Epithelial cell of prostate (primary cell): ENCODE measurements at places on chromosomes 4 and X.

- no peak for DNase-seq
Observed at GRCh38 chr4:17367201-17367600, 144.7 kb downstream of the QDPR start.

- no peak for DNase-seq
Observed at GRCh38 chrX:112053169-112053568, 29.4 kb downstream of the TRPC5 start.

DNA sequence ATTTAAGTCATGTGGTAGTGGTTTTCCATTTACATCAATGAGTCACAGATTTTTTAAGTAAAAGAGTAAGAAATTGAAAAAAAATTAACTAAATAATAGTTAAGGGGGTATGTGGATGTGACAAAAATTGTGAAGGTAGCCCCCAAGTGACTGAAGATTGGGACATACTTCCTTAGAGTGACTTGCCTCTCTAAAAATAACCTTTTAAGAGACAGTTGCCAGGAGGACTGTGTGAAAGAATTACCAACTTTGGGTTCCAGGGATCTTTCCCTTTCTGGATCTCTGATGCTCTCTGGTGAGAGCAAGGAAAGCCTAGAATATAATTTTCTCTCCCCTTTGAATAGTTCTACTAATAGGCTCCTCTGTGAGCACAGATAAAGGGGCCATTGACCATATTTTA, 42.7 kb downstream of the NHSL2 start:
- no peak for DNase-seq

DNA sequence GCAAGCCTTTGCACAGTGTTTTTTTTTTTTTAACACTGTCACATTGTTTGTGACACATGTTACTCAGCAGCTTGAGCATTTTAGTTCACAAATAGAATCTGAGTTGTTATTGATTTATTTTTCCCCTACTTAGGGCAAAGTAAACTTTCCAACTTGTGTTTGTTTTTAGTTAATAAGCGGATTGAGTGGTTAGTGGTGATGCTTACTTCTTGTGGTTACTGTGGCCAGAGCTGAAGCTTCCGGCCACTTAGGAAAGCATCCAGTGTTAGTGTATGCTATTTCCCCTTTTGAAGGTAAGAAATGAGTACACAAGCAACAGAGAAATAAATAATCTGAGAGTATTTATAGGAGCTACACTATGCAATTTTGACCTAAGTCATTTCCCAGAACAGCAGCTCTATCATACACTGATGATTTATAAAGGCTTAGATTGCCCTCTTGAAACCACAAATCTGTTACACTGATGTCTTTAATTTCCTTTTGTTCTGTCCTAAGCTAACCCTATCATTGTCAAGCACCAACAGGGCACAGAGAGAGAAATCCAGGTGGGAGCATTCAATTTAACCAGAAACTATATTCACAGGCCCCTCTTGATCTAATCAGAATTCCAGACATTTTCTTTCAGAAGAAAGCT, 2464.6 kb downstream of the PCDH7 start:
- DNase-seq, result no peak

GRCh38 chr4:85979276-85979675, 380.6 kb downstream of the MAPK10 start:
- DNase-seq, result no peak

DNA sequence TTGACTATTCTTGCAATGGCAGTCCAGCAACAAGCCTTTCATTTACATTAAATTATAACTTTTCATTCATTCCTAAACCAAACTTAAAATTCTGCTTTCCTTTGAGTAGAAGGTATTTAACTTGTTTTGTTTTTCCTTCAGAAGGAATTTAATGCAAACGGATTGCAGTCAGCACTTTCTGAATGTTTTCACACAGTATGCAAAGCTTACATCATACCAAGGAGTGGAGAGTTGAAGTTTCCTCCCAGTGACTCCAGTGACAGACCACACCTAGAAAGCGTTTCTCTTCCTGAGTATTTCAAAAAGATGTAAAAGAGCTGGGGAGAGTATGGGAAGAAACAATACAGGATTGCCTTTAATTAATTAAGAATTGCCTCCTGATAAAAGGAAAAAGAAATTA, 8.1 kb downstream of the EPGN start:
- no peak for DNase-seq

GRCh38 chrX:113950081-113950678, 633.7 kb upstream of the HTR2C start:
- no peak for DNase-seq

- DNase-seq, result no peak
Observed at GRCh38 chr4:1833307-1834046, 22.5 kb downstream of the LETM1 start.

DNA sequence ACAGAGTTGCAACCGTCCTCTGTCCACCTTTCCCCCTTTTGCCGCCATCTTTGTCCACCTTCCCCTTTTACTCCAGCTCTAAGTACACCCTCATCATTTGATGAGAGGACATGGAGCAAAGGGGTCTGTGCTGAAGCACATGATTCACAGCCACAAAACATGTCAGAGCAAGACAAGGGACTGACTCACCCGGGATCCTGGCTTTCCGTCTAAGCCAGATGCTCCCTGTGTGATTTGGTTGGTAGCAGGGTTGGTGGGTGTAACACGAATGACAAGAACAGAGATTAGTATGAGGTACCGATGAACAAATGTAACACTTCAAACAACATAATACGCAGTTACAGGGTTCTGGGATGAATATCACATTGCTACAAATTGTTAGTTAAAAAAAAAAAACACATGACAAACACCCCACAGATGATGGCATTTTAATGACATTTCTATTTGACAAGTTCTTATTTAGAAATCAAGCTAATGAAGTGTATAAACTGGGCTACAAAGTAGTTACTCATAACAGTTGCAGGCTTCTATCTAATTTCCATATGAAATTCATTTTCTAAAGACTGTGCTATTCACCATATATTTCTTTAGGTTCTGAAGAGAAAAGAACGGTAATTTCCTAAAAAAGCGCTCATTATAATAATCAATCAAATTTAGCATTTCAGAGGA, 71.4 kb upstream of the ETNPPL start:
- peak; percentile 65 for DNase-seq

GRCh38 chr4:20464381-20464780, 212.7 kb downstream of the SLIT2 start:
- peak; percentile 43 for DNase-seq

GRCh38 chr4:10639664-10640063, 44.9 kb downstream of the CLNK start:
- no peak for DNase-seq

DNA sequence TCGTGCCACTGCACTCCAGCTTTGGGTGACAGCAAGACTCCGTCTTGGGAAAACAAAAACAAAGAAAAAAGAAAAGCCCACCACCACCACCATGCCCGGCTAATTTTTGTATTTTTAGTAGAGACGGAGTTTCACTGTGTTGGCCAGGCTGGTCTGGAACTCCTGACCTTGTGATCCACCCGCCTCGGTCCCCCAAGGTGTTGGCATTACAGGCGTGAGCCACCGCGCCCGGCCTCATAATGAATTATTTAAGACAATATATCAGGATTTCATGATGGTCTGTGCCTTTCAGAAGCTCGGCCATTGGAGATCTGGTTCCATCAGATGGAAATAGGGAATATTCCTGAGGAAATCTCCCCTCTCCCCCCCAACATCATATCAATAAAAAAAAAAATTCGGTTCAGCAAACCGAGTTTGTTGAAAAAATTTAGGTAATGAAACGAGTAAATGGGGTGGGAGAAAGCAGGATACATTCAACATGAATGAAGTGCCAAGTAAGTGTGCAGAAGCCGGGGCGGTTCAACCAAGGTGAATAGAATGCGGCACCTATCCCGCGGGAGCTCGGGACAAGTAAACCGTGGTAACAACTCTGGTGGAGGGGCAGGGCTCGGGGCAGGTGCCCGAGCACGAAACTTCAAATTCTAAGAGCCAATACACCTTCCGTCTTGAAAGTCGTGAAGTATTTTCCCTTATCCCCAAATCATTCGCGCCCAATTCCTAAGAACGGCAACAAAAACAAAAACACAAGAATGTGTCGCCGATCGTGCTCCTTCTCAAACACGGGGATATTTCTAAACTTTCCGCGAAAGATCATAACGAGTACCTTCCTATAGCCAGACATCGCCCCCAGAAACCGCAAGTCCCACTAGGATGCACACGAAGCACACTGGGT, 773 bp upstream of the TXLNG start:
- DNase-seq, result no peak

GRCh38 chrX:130994671-130995070, 63.5 kb upstream of the ARHGAP36 start:
- no peak for DNase-seq

- no peak for DNase-seq
Observed at GRCh38 chr4:121688261-121688660, 8.5 kb downstream of the ANXA5 start.

DNA sequence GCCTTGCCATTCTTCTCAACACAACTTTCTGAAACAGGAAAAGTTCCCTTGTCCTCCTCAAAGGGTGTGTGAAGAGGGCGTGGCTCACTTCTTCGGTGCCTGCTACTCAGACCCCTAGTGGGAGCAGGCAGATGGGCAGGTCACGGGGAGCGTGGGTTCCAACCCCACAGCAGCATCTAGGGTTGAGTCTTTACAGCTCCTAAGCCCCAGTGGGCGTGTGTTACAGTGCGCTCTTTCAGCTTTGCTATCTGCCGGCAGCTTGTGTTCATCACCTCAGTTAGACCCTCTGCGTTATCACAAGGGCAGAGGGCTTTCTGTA, 57.5 kb upstream of the KLF3 start:
- DNase-seq, result no peak

DNA sequence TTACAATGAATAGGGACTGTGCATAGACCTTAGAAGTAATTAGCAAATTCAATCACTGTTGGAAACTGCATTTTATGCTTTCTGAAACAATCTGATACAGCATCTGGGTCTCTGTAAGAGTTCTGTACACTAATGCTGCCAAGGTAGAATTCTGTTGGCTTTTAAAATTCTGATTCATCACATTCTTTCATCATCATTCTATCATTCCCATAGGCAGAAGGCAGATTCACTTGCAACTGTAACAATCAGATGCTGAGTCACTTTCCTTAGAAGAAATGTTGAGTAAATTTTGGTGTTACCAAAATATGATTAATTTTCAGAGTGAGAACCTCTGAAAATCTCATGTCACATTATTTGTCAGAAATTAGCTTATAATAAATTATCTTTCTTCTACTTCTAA, 267.2 kb downstream of the MAPK10 start:
- peak; percentile 37 for DNase-seq

GRCh38 chr4:55721651-55722050, 85.6 kb upstream of the NMU start:
- DNase-seq, result no peak

DNA sequence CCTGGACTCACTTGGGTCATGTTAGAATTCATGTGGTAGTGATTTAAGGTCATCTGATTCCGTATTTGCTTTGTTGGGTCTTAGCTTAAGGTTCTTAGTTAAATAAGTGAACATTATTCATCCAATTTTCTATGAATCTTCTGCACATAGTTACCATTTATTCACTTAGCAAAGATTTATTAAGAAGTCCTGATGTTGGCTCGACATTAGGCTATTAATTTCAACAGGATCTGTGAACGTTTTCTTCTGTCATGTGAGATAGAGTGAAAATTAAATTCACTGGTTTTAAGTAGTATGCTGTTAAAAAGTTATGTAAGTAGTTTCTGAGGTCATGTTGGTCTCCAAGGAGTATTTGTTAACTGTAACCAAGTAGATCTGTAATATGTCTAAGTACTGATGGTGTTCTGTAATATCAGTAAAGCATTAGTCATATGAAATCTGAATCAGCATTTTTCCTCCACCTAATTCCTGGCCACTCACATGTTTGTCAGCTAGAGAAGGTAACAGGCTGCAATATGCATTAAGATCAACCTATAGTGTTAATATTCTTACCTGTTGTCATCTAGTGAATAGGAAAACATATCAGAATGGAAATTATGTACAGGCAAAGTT, 155.6 kb downstream of the PCDH7 start:
- peak; percentile 22 for DNase-seq

DNA sequence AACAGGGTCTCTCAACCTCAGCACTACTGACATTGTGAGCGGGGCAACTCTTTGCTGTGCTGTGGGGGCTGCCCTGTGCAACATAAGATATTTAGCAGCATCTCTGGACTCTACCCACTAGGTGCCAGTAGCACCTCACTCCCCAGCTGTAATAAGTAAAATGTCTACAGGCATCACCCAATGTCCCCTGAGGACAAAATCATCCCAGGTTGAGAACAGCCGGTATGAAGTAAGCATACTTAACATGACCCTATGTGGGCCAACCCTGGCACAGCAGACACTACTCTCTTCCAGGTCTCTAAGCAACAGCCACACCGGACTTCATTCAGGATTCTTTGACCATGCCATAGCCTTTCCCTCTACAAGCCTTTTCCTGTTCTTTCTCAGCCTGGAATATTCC, 10.5 kb upstream of the MGST2 start:
- no peak for DNase-seq

DNA sequence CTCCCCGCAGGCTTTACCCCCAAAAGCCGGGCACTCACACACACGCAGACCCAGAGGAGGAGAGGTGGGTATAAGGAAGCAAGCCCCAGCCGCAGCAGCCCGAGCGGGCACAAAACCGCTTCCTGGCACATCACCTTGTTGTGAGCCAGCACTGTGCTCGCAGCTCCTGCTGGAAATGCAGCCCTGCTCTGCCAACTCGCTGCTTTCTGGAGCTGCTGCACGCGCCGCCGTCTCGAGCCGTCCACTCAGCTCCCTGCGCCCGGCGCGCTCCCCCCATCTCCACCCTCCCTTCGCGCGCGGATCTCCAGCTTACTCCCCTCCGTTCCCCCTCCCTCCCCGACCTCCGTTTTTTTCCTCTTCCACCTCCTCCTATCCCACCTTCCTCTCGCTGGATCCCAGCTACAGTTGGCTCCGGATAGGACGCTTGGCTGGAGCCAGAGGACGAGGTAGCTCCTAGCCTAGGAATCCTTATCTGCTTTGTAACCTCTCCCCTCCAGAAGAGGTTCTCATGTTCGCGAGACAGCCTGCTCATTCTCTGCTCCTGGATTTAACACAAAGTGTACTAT, at the start of gene SPOCK3:
TSS of gene SPOCK3 (minus strand) at position 179 of the 566 bp plus-strand sequence.
- DNase-seq, result no peak

DNA sequence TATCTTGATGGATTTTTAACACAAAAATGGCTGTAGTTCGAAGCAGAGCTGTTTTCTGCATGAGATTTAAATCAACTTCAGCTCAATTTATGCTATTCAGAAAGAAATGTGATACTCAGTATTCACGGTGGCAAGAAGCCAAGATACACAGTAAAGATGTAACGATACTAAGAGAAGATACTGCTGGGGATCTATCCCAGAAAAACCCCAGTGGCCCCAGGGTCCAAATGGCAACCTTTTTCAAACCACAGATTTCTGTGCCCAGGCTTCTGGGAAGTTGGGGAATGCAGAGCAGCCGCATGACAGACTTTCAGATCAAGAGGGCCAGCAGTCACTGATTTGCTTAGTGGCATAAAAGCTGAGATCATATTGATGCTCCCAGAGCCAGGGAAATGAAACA, 353.9 kb downstream of the AFF2 start:
- DNase-seq, result no peak

- no peak for DNase-seq
Observed at GRCh38 chr4:33200377-33200776, 2480.2 kb downstream of the PCDH7 start.
